ENCODE measurements at places on chromosomes 11 and 22.

- no peak for DNase-seq
These were observed 66.8 kb downstream of the LARGE1 start for GRCh38 chr22:33853200-33854097.

GRCh38 chr22:33821290-33821689 lies 99.0 kb downstream of the LARGE1 start:
- no peak for DNase-seq

GRCh38 chr11:95680169-95680929 lies 109.2 kb downstream of the FAM76B start:
- no peak for DNase-seq

- DNase-seq, result no peak
These were observed 45.6 kb downstream of the ARFGAP3 start for GRCh38 chr22:42811459-42811858.

- no peak for DNase-seq
These were observed at the start of gene CASP12 for GRCh38 chr11:104897891-104898684. Gene CASP12 (minus strand): TSS chr11:104898460.

- DNase-seq, result no peak
These were observed 37.8 kb downstream of the PRR5L start for GRCh38 chr11:36333897-36334296.

DNA sequence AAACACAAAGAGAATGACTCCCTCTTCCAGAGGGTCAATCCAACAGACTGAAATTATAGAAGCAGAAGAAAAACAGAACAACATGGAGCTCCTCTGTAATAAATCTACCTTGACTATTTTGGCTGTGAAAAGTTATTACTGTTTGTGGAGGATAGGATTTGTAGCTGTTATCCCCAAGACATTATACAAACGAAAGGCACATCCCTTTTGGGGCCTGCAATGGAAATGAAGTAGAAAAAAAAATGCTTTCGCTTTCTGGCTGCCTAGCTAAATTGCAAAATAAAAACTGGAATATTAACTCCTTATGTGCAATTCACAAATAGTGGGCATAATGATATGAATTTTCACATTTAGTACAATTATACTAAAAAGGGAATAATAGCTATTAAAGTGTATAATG lies 123.8 kb upstream of the CCDC179 start:
- no peak for DNase-seq

- no peak for DNase-seq
These were observed 7.4 kb downstream of the CAPN5 start for GRCh38 chr11:77074205-77074604.

Data from stimulated activated CD4-positive, alpha-beta T cell treated with anti-CD3 and anti-CD28 coated beads, Interleukin-4, amount 100 ng/mL, for 1 hour (primary cell).